Fibroblast of gingiva (primary cell): ENCODE measurements at places on chromosomes 5 and 9.
A peak's percentile ranks its signal among the peaks of the same experiment; 100 is the strongest.

GRCh38 chr5:87116825-87117512, 150.7 kb upstream of the RASA1 start:
- no peak for DNase-seq

DNA sequence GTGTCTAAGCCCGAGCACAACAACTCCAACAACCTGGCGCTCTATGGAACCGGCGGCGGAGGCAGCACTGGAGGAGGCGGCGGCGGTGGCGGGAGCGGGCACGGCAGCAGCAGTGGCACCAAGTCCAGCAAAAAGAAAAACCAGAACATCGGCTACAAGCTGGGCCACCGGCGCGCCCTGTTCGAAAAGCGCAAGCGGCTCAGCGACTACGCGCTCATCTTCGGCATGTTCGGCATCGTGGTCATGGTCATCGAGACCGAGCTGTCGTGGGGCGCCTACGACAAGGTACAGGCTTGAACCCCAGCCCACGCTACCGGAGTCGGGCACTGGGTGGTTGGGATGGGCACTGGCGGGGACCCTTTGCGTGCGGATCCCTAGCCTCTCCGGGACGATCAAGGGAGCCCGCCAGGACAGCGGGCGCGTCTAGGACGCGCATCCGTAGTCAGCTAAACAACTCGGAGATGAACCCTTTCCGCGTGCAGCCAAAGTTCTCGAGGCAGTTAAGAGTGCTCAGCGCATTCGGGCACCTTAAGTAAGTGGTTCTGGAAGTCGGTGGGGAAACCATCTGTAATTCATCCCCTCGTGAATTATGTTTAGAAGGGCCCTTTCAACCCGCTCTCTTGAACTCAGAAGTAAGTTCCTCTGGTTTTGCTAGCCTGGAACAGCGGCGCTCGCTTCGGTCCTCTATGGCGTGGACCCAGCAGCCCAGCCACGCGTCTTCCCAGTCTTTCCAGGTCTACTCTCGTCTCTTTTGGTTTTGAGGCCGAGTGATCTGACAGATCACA, 1.3 kb downstream of the KCNN2 start:
- no peak for DNase-seq

- no peak for DNase-seq
Measured at GRCh38 chr5:174720612-174721529, 3.5 kb upstream of the MSX2 start.

DNA sequence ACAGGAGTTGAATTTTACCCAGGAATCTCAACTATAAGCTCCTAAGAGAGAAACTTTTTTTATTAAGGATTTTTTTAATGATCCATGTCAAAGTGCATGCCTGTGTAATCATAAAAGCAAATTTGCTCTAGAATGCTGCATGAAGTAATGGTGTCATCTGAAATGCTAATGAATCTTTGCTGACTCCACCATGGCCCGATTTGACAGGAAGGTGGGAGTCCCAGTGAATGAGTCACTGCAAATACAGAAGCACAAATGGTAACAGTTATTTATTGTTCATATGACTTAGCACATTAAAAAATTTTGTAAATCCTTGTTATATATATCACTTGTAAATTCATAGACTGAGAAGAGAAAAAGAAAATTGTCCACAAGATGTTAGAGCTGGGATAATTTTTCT, 341.3 kb downstream of the RASEF start:
- DNase-seq = no peak

DNA sequence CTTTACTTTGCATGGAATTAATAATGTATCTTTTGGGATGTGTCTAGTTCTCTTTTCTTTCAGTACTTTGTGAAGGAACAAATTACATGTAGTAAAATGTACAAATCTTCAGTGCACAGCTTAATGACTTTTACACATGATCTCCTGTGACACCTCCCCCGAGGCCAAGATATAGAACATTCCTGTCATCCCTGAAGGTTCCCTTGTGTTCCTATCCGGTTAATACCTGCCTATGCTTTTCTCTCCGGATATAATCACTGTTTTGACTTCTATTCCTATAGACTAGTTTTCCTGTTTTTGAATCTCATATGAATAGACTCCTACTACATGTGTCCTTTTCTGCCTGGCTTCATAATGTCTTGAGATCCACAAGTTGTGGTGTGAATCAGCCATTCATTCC, 21.5 kb downstream of the STC2 start:
- no peak for DNase-seq

DNA sequence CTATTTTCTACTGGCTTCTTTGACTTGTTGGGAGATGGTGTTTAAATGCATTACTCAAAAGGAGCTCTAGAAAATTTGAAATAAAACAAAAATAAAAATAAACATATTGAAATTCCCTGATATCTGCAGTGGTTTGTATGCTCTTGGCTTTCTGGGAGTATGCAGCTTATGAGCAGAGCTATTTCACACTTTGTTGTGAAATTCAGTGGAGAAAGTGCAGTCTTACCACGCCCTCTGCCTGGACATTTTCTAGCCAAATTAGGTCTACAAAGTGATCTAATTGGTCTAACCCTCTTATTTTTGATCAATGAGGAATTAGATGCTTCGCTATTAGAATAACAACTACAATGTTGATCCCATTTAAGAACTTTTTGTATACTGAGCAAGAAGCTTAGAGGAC, 66.8 kb downstream of the INSYN2B start:
- DNase-seq = no peak

DNA sequence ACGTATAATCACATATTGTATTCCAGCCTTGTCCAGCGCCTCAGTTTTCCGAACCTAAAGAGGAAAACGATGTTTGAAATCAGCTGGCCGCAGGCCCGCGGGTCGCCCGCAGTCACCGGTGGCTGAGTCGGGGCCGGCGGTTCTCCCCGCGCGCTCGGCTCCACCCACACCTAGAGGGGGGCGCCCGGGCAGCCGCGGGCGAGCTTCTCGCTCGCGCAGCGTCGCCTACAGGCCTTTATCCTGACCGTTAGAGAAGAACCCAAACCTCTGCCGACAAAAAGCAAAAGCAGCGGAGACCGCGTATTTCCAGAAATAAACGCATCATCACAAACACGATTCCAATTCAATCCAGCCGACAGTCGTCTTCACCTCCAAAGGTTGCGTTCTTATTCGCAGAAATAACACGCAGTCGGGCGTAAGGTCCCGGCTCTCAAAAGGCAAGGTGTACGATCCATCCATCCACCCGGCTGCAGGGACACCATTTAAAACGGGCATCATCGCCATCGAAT, 725 bp upstream of the NIPBL start:
- peak; percentile 79 for DNase-seq

DNA sequence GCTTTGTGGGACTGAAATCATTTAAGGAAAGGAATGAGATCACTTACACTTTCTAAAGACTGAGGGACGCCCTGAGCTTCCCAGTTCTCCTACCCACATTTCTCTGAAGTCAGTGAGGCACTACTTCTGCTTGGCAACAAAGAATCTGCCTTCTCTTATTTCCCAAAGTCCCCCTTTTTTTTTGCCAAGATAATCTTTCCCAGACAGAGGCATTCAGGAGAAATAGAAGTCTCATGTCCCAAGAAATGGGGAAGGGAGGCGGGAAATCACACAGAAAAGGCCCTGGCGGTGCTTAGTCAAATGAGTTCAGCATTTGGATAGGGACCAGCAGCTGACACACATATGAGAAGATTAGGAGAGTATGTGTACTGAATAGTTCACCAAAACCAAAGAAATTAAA, 159.7 kb downstream of the MUSK start:
- peak; percentile 79 for DNase-seq

DNA sequence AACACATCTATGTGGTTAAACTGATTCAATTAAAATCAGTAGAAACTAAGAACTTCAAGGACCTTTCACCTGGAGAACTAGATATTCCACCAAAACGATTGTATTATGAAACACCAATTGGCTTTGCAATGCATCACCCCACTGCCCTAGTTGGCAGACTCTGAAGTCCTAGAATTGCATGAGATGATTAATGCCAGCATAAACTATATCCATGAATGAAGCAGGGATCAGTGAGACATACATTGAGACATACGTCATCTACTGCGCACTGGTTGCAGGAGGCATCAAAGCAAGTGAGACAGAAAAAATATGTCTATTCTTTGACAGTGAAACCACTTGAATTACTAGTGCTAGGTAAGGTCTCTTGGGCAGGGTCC, 9.7 kb upstream of the ZNF354A start:
- DNase-seq = no peak

DNA sequence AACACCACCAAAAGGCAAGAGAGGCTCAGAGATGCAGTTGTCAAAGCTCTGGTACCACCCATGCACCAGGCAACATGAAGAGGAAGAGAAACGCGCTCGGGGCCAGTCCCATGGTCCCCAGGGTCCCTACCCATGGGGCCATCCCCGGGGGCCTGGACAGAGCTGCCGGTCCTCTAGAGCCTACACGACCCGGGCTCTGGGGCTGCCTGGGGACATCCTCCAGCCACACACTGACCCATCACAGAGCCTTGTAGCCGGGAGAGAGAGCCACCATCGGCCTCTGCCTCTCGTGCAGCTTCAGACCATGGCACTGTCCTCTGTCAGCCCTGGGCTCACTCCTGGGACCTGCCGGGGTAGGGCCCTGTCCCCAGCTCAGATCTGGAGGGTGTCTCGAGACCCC, 23.7 kb downstream of the VAV2 start:
- DNase-seq = no peak

- DNase-seq = no peak
Measured at GRCh38 chr5:102271759-102272158, 24.3 kb downstream of the SLCO4C1 start.

DNA sequence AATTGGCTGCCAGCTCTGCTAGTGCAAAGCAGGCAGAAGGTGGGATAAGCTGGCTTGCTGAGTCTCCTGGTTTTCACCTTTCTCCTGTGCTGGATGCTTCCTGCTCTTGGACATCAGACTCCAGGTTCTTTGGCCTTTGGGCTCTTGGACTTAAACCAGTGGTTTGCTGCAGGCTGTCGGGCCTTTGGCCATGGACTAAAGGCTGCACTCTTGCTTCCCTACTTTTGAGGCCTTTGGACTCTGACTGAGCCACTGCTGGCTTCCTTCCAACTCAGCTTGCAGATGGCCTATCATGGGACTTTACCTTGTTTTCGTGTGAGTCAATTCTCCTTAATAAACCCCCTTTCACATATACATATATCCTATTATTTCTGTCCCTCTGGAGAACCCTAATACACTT, 1293.9 kb upstream of the CDH6 start:
- no peak for DNase-seq

DNA sequence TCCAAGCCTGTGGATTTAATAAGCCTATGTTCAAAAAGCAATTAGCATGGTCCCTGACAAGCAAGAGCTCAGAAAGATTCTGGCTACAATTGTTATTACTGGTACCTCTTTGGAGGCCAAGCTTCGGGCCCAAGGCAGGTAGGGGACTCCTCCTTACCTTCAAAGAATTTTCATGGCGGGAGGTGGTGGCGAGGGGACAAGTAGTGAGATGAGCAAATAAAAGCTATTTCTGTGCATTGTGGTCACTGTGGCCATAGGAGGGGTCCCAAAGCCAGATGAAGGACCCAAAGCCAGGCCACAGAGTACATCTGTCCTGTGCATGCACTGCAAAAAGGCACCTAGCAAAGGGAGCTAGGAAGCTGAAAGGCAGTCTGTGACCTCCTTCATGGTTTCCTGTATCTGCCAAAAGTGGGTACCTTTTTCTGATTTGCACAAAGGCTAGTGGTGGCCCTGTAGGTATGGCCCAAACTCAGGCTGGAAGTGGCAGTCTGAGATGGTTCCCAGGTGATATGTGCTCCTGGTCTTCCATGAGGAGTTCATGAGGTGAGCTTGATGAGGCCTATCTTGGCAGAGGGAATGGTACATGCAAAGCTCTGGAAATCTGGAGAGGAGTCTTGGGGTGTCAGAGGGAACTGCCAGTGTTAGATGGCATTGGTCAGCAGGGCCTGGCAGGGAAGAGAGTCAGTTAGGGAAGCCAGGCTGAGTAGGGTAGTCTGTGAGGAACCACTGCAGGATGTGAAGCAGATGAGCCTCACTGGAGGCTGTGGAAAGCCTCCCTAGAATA, 3.3 kb upstream of the CXXC5 start:
- no peak for DNase-seq

- DNase-seq = peak; percentile 59
Measured at GRCh38 chr9:105438141-105438806, 9.6 kb upstream of the FSD1L start.

- DNase-seq = no peak
Measured at GRCh38 chr5:75869891-75870290, 152.7 kb upstream of the POC5 start.

DNA sequence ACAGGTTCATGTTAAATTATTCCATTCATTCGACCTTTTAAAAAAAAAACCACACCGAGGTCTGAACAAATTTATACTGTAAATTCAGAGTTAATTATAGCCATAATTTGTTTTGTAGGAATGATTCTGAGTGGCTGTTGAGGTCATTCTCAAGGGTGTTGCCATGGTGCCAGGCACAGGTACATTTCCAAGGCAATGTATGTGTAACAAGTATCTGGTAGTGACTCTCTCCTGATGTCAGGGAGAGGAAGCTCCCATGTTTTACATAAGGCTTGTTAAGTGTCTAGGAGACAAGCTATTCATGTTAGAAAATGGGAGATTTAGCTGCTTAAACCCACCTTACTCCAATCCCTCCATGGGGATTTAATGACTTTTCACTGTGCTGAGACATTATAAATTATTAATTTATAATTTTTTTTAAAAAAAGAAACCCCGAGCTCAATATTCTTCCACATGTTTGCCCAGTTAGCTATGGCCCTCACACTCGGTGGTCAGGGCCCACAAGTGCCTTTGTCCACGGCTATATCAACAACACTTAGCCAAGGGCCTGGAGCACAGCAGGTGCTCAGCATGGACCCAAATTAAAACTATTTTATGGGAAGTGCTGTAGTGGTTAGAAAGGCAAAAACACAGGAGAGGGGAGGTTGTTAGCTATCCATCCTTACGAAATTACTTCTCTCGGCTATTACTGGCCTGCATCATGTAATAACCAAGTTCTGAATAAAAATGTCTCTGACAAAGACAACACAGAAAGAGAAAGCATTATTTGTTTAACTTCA, 154.6 kb upstream of the GNA14 start:
- no peak for DNase-seq

- no peak for DNase-seq
Measured at GRCh38 chr5:14435481-14435880, 146.1 kb upstream of the OTULINL start.

GRCh38 chr9:111975709-111976108, 79.1 kb downstream of the UGCG start:
- no peak for DNase-seq

- DNase-seq = no peak
Measured at GRCh38 chr9:83523684-83524083, 14.5 kb downstream of the FRMD3 start.

DNA sequence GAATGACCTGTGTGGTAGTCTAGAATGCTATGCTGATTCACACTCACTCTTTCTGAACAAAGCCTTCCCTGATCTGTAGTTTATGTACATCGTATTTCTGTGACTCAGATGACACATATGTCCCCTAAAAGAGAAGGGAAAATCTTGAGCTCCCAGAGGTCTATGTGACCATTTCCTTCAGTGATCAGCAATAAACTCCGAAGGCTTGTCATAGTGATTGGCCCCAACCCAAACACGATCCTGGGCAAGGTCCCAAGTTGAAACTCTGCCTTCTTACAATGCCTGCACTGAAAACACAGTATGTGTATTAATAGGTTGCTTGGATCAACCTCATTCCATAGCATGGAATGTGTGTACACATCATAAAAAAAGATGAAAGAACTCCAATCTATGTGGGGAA, 685.8 kb downstream of the MAT2B start:
- peak; percentile 29 for DNase-seq

GRCh38 chr9:96331236-96331947, 29.4 kb upstream of the HSD17B3 start:
- DNase-seq = no peak
